ENCODE measurements at places on chromosomes 3 and 15.

- DNase-seq, result no peak
These were observed 36.4 kb downstream of the EIF3J start for GRCh38 chr15:44573386-44573785.

DNA sequence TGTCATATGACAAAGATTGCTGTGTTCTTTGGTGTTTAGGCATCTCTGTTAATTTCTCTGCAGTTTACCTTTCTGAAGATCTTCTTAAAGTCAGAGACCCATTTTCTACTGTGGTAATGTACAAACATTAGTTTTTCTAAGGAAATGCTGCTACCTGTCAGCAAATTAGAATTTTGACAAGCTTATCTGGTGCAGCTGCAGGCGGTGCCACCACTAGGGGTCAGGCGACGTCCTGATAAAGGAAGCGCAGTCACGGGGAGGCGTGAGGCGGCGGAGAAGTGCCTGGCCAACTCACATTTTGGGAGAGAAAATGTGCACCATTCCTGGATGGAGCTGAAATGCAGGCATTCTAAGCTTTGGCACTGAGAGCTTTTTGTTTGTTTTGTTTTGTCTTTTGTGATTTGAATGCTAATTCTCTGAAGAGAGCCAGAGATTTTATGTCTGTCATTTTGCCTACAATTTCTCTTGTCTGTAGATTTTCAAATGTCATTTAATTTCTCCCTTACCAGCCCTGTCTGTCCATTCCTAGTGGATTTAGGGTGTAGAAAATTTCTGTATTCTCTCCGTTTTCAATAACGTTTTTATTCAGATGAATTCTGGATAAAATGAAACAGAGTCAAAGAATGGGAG lies 24.9 kb upstream of the SIAH2 start:
- DNase-seq, result no peak

DNA sequence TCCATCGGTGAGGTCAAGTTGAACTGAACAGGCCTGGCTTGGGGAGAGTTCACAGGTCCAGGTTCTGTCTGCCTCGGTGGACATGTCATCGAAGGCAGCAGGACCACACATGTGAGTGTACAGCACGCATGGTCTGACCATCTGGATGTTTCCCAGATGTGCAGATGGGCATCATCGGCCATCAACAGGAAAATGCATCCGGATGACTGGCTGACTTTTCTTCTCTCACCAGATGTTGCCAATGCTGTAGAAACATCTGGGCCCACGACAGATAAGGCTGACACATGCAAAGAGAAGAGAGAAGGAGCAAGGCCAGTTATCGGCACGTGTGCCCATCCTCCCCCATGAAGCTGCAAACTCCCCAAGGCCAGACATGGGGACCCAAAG lies 45.1 kb downstream of the NOX5 start:
- DNase-seq, result no peak

- no peak for DNase-seq
These were observed 32.3 kb downstream of the CMTM6 start for GRCh38 chr3:32470362-32470761.

GRCh38 chr15:59396679-59397078 lies 24.0 kb upstream of the MYO1E start:
- no peak for DNase-seq

GRCh38 chr15:70512772-70513362 lies 250.5 kb downstream of the UACA start:
- peak; percentile 63 for DNase-seq

GRCh38 chr3:154274348-154274747 lies 49.9 kb downstream of the DHX36 start:
- no peak for DNase-seq

- no peak for DNase-seq
These were observed 89.5 kb upstream of the UBE2E2 start for GRCh38 chr3:23113455-23114171.

- no peak for DNase-seq
These were observed 210.3 kb upstream of the CGNL1 start for GRCh38 chr15:57165992-57166391.

DNA sequence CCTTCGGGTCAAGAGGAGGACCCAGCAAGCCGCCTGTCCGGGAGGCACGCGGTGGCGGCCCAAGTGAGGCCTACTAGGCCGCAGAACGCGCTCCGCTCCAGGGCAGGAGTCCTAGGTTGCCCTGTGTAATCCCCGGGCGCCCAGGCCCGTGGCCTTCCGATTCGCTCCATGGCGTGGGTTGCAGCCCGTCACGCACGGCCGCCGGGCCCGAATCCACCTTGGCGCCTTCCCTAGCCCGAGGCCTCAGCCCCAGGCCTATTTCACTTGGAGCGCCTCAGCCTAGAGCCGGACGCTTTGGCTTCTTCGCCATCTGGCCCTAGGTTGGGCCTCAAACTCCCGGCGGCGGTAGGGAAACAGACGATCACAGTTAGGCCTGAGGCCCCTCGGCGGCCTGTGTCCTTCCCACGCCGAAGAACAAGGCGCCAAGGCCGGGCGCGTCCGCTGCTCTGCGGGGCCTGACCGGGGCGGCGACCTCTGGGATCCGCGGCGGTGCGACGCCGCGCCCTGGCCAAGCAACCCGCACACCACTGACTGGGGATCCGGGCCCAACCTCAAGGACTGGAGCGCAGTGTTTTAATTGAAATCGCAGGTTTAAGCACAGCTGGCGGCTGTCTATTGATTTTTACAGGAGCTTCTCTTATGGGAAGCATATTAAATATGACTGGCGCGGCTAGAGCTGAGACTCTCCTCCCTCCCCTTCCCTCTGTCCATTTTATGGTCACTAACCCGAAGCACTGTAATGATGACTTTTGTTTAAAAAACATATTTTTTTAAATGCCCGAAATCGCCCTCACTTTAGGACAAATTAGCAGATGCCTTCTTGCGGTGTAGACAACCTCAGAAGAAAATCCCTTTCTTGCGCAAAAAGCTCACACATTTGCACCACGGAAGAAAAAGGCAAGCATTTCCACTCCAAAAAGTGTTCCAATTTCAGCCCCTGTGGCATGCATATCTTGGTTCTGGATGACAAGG lies 3.8 kb upstream of the FEZF2 start:
- no peak for DNase-seq

- DNase-seq, result no peak
These were observed 515.2 kb downstream of the NTRK3 start for GRCh38 chr15:87741350-87741749.

GRCh38 chr3:57727106-57727505 lies 29.0 kb upstream of the SLMAP start:
- no peak for DNase-seq

Data from HuH-7.5 (cell line).